Kidney (tissue), 22 donors: ENCODE measurements at places on chromosomes 7 and 10.
A peak's percentile ranks its signal among the peaks of the same experiment; 100 is the strongest.

DNA sequence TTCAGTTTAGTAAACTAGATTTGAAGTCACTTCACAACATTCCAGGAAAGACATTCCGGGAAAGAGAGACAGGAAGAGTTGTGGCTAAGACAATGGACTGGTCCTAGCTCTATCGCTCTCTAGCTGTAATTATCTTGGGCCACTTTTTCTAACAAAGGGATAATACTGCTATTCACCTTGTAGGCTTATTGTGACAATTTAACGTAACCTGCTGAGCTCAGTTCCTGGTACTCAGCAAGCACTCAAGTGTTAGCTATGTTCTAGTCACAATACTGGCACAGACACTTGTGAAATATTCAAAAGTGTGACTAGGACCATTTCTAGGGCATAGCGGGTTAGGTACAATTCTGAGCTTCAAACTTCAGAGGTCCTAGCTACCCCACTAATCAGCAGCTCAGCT, 12.0 kb upstream of the NRCAM start:
- DNase-seq, result no peak

DNA sequence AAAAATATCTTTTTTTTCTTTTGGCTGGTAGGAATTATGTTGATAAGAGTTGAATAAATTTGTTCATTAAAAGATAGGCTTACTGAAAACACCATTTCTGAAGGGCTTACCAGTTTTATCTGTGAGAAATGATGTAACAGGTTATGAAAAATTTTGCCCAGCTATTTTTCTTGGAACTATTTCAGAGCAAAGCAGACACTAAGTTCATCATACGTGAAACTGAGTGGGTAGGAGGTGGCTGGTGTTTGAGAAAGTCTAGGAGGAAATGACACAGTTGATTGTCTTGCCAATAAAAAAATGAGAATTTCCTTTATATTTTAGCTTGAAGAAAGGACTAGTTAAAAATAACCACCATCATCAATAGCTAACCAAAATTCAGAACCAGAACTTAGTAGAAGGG, 6.2 kb upstream of the MRC1 start:
- DNase-seq, result no peak

DNA sequence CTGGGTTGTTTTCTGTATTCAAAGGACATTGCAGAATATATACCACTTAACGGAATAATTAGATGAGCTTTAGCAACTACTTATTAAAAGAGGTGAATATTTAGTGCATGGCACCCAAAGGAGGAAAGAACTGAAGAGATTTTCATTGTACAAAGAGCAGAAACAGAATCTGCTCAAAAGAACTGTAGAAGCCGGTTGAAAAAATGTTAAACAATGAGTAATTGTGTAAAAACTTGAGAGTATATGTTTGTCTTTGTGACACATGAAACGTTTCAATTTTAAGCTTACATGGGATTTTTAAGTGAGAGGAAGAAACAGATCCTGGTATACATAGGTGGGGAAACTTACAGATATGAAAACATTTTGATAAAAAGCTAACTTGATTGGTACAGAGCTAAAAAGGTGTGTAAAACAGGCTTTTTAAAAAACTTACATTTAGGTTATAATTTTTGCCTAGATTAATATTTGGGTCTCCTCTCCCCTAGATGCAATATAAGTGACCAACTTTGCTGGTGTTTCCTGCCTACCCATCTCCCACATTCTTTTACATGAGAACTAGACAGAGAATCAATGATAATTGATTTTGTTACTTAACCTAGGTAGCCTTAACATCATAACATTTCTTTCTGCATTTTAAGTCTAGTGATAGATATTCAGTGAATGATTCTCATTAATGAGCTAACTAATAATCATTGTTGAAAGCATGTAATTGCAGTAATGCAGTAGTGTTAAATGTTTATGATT, 6.8 kb downstream of the ARL5B start:
- no peak for DNase-seq

DNA sequence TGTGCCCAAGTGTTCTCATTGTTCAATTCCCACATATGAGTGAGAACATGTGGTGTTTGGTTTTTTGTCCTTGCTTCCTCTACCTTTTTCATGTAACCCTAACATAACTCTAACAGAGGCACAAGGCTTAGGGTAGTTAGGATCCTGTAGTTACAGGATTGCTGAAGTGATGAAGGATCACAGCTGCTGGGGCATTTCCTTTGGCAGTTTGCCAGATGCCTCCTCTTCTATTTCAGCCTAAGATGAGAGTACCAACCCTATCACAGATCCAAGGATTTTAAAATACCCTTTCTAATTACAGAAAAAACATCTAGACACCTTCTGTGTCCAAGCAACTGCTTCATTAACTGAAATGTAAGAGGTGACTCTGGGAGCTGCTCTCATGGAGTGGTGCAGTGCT, 141.7 kb upstream of the COL1A2 start:
- peak; percentile 34 for DNase-seq

DNA sequence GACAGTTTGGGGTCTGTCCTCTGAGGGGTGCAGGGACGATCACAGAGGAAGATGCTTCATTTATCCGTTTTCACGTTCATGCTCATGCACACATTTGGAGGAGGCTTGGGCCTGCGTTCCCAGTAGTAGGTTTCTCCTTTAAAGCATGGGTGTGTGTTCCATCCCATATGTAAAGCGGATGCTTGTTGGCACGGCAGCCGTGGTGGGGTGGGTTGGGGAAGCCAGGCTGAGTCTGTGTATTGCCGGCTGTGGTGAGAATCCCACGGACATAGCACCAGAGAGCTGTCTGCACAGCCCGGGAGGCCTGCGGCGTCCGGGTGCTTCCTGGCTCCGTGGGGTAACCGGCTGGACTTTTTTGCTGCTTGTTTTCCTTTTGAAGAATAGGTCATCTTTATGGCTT, 440 bp downstream of the JAKMIP3 start:
- no peak for DNase-seq

DNA sequence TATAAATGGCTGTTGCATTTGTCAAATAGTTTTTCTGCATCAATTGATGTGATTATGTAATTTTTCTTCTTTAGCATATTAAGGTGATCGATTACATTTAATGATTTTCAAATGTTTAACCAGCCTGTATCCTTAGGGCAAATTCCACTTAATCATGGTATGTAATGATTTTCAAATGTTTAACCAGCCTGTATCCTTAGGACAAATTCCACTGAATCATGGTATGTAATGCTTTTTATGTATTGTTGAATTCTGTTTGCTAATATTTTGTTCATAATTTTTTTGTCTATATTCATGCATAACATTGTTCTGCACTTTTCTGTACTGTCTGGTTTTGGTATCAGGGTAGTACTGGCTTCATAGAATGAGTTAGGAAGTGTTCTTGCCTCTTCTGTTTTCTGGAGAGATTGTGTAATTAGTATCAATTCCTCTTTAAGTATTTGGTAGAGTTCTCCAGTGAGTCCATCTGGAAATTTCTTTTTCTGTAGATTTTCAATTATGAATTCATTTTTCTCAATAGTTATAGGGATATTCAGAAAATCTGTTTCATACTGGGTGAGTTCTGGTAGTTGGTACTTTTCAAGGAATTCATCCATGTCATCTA, 393.2 kb upstream of the FOXK1 start:
- no peak for DNase-seq

DNA sequence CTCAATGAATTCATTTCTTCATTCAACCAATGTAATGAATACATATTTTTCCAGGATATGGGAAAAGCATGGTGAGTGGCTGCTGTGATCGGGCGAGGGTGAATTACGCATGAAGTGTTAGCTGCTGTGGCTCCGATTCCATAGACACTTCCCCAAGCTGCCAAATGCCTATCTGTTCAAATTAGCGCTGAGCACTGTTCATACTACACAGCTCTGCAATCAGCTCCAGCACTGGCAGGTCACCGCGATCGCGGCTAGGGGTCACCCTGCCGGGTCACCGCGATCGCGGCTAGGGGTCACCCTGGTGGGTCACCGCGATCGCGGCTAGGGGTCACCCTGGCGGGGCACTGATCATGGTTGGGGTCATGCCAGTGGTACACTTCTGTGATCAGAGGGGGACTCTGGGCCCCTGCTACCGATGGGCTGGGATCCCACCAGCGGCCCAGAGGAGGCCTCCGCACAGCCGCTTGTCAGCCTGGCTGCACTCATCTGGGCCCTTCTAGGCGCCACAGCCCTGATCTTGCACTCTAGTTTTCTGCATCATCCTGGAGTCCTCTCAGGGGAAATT, 49.3 kb downstream of the JAKMIP3 start:
- DNase-seq, result no peak

DNA sequence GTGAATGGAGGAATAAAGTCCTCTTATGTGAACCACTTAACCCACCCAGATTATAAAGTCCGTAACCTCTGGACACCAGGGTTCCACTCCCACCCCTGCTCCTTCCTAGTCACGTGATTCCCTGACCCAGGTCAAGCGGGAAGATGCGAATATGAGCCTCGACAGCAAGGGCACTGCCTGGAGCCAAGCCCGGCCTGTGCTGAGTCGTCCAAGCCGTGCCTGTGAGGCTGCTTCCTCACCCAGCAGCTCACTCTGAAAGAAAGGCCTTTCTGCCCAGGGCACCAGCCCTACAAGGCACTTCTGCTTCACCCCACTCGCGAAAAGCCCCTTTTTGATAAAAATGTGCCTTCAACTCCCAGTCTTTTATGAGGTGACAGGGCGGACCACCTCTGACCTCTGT, 85.8 kb downstream of the CYTH3 start:
- no peak for DNase-seq

- DNase-seq, result no peak
Observed at GRCh38 chr10:49620841-49621378, 7.1 kb downstream of the CHAT start.

DNA sequence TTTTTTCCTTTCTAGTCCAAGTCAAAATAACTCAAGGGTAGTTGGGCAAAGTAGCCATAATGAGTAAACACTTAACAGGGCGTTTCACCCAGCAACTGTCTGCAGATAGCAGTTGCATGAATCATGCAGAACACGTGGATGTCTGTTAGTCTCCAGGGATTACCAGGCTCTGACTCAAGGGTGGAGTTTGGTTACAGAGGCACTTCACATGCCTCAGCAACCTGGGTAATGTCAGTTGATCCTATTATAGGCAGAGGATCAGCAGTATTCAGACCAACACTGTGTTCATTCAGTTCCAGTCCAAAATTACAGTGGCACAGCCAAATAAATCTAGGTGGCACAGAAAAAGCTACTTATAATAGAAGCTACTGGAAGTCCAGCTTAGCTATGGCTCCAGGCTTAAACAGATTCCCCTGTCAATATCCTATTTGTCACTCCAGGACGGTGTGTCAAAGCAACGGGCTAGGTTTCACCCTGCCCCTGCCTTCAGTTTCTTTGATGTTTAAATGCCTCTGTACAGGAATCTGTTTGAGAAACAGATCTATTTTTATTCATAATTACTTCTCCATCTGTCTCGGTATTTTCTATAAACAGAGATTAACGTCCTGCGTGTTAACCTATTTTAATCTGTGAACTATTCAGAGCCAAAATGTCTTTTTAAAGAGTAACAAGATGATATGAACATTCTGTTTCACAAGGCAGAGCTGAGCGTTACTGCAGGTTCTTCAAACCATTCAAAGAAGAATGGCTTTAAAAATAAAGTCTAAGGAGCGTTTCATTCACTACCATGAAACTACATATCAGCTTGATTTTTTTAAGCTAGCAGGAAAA, 162.6 kb upstream of the AKR1E2 start:
- peak; percentile 74 for DNase-seq

GRCh38 chr10:92031580-92031979, 108.0 kb downstream of the BTAF1 start:
- no peak for DNase-seq
